AML-193 (cell line): ENCODE measurements at places on chromosomes 12 and 14.

DNA sequence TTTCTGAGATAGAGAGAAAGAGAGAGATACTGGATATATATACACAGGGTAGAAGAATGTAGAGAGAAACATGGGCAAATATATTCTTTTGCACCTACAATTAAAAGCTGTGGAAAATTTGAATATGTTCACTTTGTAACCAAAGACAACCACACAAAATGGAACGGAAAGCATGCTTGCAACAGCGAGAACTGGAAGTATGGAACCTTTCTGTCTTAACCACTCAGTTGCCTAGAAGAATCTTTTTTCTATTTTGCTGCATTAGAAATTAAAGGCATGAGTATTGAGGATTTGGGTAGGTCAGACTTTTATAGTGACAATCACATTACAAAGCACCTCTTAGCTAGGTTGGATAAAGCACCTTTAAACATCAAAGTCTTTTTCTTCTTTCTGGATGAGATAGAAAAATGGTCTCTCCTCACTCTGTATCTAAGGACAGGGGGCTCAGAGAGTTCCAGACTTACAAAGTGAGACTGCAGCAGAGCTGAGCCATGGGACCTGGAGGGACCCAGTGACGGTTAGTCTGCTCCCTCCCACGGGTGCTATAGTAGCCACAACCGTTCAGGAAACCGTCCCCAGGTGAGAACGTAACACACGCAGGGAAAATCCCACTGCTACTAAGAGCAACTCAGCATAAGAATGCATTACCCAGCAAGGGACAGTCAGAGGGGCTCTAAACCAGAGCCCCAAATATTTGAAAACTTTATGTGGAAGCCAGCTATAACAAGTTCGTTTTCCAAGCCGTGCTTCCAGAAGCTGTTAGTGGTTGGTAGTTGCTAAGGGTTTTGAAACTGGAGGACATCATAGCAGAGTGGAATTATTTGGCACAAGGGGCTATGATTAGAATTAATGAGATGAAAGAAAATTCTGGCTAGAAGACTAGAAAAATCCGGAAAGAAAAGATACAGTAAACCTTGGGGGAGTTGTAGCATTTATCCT is 97.1 kb downstream of the DAD1 start:
- no peak for DNase-seq

- no peak for DNase-seq
These were observed 98.5 kb upstream of the TMPO start for GRCh38 chr12:98416845-98417244.

GRCh38 chr14:59041308-59041707 is 147.2 kb upstream of the DAAM1 start:
- DNase-seq, result no peak

DNA sequence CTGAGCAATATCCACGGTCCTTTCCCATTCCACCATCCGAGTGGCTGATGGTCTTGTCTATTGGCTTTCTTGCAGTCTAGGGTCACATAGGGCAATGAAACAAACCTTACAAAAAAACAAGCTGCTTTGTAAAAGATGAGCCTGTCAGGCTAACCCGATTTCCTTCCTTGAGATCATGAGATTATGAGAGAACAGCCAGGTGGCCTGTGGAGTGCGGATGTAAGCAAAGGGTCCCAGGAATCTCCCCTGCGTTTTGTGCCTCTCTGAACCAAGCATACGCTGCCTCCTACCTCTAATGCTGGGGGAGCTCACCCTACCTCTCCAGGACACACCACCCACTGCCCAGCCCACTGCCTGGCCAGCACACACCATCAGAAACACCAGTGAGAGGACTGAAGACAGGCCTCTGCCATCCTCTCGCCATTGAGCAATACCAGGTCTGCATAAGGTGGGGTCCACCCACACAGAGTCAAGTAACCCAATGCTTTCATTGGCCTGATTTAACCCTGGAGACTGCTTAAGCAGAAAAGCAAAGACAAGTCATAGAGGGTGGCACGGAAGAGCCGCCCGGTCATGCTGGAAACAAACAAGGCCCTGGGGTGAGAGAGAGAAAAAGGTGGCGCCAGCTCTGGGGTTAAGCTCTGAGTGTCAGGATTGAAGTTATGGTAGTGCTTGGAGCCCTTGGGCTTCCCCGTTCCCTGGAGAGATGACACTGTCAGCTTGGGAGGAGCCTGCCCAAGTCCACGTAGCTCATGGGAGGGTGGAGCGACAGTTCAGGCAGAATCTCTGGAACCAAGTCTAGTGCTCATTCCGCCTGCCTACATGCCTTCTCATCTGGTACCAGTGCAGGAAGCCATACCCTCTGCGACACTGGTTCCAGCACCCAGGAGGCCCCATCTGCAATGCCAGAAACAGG is 46.6 kb downstream of the CALM1 start:
- DNase-seq, result no peak

GRCh38 chr12:125677829-125678228 is 612.6 kb downstream of the AACS start:
- DNase-seq, result no peak

DNA sequence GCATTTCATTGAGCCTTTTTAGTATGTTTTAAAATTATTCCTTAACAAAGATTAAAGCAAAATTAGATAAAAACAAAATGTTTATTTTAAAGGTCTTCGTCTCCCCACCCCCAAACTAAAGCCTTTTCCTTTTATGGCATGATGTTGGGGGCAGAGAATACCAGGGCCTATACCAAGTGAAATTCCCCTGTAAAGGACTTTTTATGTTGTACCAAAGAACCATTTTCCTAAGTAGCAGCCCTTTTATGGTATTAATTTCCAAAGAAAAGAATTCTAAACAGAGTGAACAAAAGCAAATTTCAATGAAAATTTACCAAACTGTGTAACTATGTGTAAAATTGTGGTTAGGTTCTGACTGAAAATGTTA is 71.9 kb upstream of the GNPNAT1 start:
- no peak for DNase-seq

DNA sequence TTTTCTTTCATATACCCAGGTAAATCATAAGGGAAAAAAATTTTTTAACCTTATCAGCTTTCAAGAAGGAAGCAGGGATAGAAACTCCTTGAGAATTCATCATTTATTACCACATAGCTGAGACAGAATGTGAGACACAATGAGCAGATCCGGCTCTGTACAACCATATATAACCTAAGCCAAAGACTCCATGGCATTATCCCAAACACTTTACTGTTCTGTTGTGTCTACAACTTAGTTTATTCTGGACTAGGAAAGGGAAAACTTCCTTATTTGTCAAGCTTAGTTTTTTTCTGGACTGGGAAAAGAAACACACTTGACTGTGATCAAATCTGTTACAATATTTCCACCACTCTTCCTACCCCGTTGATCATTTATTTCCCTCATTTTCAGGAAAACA is 38.3 kb upstream of the CATSPERB start:
- DNase-seq, result no peak

DNA sequence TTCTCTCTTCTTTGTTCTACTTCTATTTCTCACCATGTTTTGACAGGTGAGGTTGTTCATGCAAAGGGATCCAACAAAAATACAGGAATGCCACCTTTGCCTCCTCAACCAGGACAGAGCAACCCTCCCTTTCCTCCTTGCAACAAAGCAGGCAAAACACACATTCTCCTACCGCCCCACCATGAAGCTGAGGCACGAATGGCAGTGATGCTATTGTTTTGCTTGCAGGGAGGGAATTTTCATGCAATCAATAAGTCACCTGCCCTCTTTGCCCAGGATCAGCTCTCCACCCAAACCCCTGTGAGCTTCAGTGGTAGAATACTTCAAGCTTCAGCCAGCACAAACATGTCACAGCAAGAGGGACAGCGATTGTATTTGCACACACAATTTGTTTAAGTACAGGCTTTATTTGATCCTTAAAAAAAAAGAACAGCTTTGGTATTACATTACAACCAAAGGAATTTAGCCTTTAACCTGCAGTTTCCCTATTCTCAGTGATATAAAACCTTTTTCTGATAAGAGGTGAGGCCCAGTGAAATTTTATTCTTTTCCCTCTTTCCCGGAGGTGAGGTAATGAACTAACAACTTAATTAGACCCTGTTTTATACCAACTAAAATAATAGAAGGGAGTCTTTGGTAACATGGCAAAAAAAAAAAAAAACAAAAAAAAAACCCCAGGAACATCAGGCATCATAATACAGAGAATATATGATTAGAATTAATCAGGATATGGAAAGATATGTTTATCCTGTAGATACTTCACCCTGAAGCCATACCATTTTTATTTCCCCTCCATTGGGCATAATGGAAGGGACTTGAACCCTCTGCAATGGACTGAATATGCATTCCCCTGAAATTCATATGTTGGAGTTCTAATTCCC is 87.0 kb upstream of the EEA1 start:
- DNase-seq, result no peak

DNA sequence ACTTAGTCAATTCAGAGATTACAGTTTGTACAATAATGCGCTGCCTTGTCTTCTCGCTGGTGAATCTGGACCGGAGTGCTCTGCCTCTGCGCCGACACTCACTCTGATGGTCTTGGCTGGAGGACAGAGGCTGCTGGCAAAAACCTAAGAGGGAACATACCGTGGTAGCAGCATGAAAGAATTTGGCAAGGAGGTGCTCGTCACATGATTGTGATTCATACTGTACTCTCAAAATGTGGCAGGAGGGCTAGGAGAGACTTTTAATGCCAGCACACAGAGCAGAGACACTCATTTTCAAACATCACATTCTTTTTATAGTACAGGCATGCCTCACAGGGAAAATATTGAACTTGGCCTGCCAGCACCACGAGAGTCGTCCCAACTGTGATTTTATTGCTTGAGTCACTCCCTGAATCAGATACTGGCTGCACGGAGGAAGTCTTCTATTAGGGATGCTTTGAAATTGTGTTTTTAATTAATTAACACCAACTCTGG is 67.8 kb downstream of the HMGA2 start:
- DNase-seq, result no peak

GRCh38 chr14:81324011-81324410 is 76.1 kb downstream of the STON2 start:
- DNase-seq, result no peak

DNA sequence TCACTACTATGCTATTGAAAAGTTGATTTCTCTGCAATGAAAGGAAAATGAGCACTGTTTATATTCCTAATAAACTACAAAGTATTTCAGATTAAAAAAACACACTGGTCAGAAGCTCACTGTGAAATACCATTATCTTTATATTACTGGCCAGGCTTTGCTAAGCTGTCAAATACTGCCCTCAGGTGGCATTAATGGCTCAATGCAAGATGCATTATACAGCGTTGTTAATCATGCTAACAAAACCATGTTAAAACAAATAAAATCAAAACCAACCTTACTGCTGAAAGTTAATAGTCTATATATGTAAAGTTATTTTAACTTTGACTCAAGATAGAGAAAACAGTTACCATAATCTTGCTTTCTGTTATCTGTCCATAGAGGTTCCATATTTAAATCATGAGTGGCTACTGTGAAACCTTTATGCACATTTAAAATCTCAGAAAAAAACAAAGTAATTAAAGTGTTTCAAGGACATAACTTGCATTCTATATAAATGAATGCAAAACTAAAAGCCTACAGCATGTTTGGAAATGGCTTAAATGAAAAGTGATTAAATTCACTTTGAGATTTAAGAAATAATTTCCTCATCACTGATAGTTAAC is 121.7 kb downstream of the RALGAPA1 start:
- DNase-seq, result peak; percentile 60

DNA sequence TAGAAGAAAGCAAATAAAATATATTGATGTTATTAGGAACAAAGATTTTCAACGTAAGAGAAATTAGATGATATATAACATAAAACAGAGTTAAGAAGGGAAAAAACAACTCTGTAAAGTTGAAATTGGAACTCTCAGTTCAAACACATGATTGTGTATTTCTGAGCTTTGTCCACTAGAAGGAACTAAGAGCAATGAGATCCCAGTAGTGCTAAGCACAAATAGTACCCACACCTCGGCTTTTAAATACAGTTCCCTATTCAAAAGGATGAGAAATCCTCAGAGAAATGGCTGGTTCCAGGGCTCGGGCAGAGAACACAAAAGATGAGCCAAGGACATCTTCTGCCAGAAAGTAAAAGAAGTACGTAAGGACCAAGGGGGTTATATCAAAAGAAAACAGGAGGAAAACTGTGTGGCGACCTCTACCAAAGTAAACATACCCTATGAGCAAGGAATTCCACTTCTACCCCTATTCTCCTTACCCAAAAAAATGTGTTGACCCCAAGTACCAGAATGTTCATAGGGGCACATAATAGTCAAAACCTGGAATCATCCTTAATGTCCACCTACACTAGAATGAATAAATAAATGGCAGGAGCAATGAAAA is 96.6 kb downstream of the SPTSSA start:
- DNase-seq, result no peak

DNA sequence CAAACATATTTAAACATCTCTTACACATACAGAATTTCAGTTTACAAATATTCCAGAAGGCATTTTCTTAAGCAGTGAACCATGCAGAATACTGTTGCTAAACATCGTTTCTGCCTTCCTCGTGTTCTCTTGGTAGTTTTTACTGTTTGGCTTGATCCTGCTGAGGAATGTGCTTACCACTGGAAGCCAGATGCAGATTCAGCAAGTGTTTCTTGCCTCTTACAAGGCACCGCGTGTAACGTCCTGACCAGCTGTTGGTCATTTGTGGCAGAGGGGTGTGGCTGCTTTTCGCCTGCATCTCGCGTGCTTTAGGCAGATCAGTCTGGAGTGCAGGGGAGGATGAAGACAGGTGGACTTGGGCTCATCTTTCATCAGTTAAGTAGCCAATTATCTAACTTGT is 12.4 kb downstream of the EIF2B1 start:
- DNase-seq, result no peak

DNA sequence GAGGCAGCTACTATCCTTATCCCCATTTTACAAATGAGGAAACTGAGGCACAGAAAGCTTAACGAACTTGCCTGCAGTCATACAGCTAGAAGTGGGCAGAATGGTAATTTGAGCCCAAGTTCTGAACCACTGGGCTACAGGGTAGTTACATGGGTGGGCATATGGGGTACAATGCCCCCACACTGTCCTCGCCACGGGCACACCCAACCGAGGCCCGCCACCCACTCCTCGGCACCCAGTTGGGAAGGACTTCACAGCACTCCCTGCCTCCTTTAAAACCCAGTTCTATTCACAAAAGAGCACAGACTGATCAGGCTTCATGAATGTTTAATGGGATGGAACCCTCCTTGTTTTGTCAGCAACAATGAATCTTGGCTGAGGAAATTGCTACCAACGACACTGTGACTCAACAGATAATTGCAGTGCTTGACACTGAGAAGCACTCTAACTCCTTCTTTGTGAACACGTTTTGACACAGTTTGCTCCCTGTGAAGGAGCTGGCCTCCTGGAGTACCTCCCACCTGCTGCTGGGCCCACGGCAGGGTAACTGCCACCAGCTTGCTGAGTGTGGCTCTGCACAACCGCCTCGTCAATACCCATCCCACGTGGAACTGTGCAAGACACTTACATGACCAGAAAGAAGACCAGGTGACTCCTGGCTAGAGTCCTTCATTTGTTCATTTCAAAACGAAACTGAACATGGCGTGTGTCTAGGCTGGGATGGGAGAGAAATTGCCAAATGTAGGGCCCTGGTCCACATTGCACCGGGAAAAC is 63.5 kb downstream of the CLMN start:
- DNase-seq, result no peak

GRCh38 chr12:75560167-75560566 is 48.8 kb upstream of the KRR1 start:
- DNase-seq, result no peak
